ENCODE measurements at places on chromosomes 11 and 22. TPM values are rescaled to one million over a fixed set of nuclear protein-coding genes. Genes with fewer than 3 reads are reported as not detected.

- H3K36me3 ChIP-seq: no peaks in the 10 kb centered on the region
- H3K4me1 ChIP-seq: no peaks in the 10 kb centered on the region
- no peak overlapping the region for H3K4me3 ChIP-seq
- no peak for DNase-seq
These were observed 4.6 kb downstream of the SLN start for GRCh38 chr11:107707215-107707671.

DNA sequence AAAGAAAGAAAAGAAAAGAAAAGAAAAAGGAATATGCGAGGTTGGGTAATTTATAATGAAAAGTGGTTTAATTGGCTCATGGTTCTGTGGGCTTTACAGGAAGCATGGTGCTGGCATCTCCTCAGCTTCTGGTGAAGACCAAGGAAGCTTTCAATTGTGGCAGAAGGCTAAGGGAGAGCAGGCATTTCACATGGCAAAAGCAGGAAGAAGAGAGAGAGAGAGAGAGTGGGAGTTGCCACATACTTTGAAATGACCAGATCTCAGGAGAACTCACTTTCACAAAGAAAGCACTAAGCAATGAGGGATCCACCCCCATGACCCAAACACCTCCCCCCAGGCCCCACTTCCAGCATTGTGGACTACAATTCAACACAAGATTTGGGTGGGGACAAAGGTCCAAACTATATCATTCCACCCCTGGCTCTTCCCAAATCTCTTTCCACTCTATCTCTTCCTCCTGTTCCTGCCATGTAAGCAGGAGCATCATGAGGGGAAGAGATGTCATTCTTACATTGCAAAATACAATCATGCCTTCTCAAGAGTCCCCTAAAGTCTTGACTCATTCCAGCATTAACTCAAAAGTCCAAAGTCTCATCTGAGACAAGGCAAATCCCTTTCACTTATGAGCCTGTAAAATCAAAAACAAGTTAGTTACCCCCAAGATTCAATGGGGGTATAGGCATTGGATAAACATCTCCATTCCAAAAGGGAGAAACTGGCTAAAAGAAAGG is 38.9 kb downstream of the LINC01488 start:
- H3K4me1 ChIP-seq: no peaks in the 10 kb centered on the region
- H3K36me3 ChIP-seq: no peaks in the 10 kb centered on the region
- H3K27ac ChIP-seq: no peak overlapping the region
- no peak overlapping the region for H3K4me3 ChIP-seq
- no peaks in the 10 kb centered on the region for H3K27me3 ChIP-seq

- no peaks in the 10 kb centered on the region for H3K27me3 ChIP-seq
- no peaks in the 10 kb centered on the region for H3K4me1 ChIP-seq
- no peak for DNase-seq
- no peak overlapping the region for H3K4me3 ChIP-seq
- no peak overlapping the region for H3K27ac ChIP-seq
These were observed 88.5 kb downstream of the WNT7B start for GRCh38 chr22:45888221-45889092.

RABL2B gene
- 45.3 TPM for total RNA-seq

SLC5A4 gene
- not detected for total RNA-seq

- no peak for DNase-seq
- peaks cover 5% of the 10 kb centered on the region for H3K27me3 ChIP-seq
- no peaks in the 10 kb centered on the region for H3K36me3 ChIP-seq
- no peak overlapping the region for H3K27ac ChIP-seq
These were observed 114.2 kb downstream of the ME3 start for GRCh38 chr11:86558207-86558606.

TTC38 gene
- total RNA-seq: 7.1 TPM

MMP12 gene
- not detected for total RNA-seq

DNA sequence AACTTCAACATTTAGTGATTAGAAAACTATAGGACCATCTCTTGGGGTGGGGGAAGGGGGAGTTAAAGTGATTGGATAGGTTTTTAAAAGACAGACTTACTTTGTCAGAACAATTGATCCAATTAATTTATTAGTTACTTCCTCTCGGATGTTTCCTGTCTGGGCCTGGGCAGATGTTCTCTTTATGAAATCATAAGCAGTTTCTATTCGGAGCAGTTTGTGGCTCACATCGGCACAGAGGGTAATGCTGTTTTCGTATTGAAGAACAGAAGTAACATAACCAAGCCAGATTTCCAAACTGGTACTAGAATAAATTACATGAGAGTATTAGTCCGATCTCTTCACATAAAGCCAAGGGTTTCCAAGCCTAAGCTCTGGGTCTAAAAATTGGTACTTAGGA is 20.6 kb downstream of the PIWIL3 start:
- H3K4me3 ChIP-seq: no peak overlapping the region
- no peaks in the 10 kb centered on the region for H3K4me1 ChIP-seq
- no peak overlapping the region for H3K27ac ChIP-seq
- DNase-seq: no peak

ISX gene
- total RNA-seq: not detected

MS4A6A gene
- total RNA-seq: 1.3 TPM

MUC2 gene
- not detected for total RNA-seq

DNA sequence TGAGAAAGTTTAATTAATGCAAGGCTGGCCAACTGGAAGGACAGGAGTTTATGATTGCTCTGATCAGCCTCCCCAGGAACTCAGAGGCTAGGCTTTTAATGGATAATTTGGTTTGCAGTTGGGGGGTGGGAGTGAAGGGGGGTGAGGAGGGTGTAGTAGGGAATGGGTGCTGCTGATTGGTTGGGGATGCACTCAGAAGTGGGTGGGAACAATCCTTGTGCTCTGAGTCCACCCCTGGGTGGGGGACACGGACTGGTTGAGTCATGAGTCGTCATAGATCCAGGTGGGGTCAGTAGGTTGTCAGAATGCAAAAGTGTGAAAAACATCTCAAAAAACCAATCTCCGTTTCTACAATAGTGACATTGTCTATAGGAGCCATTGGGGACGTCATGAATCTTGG is 20.9 kb upstream of the CYB5R3 start:
- H3K27ac ChIP-seq: no peak overlapping the region
- peaks cover 3% of the 10 kb centered on the region for H3K4me1 ChIP-seq
- H3K4me3 ChIP-seq: no peak overlapping the region
- no peaks in the 10 kb centered on the region for H3K36me3 ChIP-seq
- DNase-seq: no peak

DNA sequence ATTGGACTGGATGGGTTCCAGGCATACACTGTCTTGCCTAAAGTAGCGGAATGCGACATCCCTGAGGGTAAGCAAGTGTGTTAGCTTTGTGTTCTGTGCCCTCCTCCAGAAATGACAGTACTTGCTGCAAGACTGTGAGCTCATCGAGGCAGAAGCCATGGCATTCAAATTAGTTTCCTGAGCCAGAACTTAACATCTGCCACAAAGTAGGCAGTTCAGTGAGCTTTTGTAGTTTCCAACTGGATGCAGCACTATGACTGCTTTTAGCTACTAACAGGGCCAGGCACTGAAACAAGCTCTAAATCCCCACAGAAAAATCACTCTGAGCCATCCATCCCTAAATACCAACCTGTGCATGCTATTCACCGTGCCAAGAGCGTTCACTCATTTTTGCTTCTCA is 1.2 kb upstream of the FAR1 start:
- DNase-seq: no peak
- H3K36me3 ChIP-seq: no peaks in the 10 kb centered on the region
- H3K4me3 ChIP-seq: peak overlapping the region; percentile 64
- H3K27me3 ChIP-seq: peaks cover 5% of the 10 kb centered on the region

PANX3 gene
- total RNA-seq: not detected

DNA sequence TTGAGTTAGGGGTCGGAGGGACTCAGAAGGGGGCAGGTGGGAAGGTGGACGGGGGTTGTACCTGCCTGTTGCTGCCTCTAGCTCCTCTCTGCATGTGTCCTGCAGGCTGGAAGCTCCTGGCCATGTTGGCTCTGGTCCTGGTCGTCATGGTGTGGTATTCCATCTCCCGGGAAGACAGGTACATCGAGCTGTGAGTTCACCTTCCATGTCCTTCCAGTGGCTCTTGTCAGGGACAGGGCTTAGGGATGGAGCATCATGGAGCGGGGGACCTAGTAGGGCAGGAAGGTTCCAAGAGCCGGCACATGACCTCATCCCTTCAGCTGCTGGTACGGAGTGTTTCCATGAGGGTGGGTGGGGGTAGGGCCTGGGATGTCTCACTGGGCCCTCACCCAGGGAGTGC is 50.9 kb downstream of the ST3GAL4 start:
- H3K27ac ChIP-seq: no peak overlapping the region
- H3K36me3 ChIP-seq: no peaks in the 10 kb centered on the region
- DNase-seq: no peak
- no peak overlapping the region for H3K4me3 ChIP-seq
- H3K27me3 ChIP-seq: no peaks in the 10 kb centered on the region

GRCh38 chr11:61834278-61835048 is 6.4 kb downstream of the FADS2 start:
- H3K36me3 ChIP-seq: no peaks in the 10 kb centered on the region
- peak; percentile 21 for DNase-seq
- H3K27ac ChIP-seq: peak overlapping the region; percentile 10
- peaks cover 13% of the 10 kb centered on the region for H3K4me1 ChIP-seq

DNA sequence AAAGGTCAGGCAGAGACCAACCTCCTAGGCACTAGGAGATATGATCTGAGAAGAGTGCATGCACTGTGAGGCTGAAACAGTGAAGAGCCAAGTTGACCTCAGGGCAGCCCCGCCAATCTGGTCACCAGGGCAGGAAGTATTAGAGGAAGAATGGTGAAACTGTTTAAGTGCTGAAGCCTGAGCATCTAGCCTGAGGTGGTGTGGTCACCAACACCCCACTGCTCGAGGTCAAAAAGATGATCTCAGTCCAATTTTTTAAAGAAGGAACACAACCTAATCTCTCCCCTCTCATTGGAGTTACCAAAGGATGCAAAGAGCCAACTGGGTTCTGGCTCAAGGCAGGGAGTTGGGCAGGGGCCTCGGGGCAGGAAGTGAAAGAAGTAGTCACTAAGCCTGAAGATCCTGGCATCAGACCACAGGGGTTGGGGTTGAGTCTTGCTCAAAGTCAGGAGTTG is 4.0 kb downstream of the APBB1 start:
- peak; percentile 53 for DNase-seq
- H3K27me3 ChIP-seq: no peaks in the 10 kb centered on the region
- peak overlapping the region; percentile 58 for H3K4me3 ChIP-seq
- H3K4me1 ChIP-seq: peaks cover 78% of the 10 kb centered on the region

DCUN1D5 gene
- 16.2 TPM for total RNA-seq

- no peak overlapping the region for H3K27ac ChIP-seq
- H3K4me3 ChIP-seq: no peak overlapping the region
- peaks cover 27% of the 10 kb centered on the region for H3K4me1 ChIP-seq
- no peaks in the 10 kb centered on the region for H3K27me3 ChIP-seq
- no peaks in the 10 kb centered on the region for H3K36me3 ChIP-seq
These were observed 30.9 kb downstream of the MICAL2 start for GRCh38 chr11:12141283-12141682.

DNA sequence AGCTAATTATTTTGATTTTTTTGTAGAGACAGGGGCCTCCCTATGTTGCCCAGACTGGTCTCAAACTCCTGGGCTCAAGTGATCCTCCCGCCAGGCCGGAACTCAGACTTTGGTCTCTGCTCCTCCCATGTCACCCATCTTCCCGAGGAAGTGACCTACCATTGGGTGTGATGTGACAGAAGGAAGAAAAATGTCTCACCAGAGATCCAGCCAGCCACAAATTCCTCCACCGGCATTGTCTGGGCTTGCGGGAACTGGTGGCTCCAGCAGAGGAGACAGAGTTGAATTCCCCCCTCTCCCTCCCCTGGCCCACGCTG is 772 bp downstream of the SLC25A45 start:
- peaks cover 59% of the 10 kb centered on the region for H3K4me1 ChIP-seq
- H3K27ac ChIP-seq: peak overlapping the region; percentile 97
- no peak for DNase-seq
- H3K27me3 ChIP-seq: no peaks in the 10 kb centered on the region

DNA sequence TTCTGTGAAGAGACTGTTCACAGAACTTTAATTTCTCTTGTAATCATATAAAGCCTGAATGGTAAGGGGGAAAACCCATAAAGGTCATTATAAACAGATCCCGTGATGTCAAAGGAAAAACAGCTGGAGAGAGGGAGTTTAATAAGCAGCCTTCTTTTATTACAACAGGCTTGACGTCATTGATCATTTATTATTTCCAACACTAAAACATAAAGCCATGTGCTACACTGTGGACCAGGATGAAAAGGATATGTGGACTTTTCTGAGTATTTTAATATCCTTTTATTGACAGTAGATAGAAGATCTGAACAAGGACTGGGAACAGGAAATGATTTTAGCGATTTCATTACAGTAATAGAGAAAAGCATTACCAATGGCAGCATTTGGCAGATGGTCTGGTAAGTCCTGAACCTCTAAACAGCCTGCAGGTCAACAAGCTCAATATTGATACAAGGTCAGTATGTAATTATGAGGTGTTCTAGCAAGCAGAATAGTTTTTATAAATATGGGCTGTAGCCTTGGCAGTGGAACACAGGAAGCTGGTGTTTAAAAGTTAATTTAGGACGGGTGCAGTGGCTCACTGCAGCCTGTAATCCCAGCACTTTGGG is 25.1 kb upstream of the TPH1 start:
- DNase-seq: no peak
- no peak overlapping the region for H3K27ac ChIP-seq
- no peaks in the 10 kb centered on the region for H3K27me3 ChIP-seq
- H3K4me3 ChIP-seq: no peak overlapping the region
- peaks cover 2% of the 10 kb centered on the region for H3K36me3 ChIP-seq

- no peaks in the 10 kb centered on the region for H3K4me1 ChIP-seq
- no peak overlapping the region for H3K27ac ChIP-seq
- H3K36me3 ChIP-seq: no peaks in the 10 kb centered on the region
- H3K27me3 ChIP-seq: no peaks in the 10 kb centered on the region
These were observed 49.3 kb upstream of the MPPED2 start for GRCh38 chr11:30635401-30635989.

- peaks cover 4% of the 10 kb centered on the region for H3K27me3 ChIP-seq
- no peak for DNase-seq
- H3K36me3 ChIP-seq: no peaks in the 10 kb centered on the region
These were observed 34.3 kb upstream of the MPPED1 start for GRCh38 chr22:43377548-43377895.

SERPIND1 gene
- total RNA-seq: not detected

DNA sequence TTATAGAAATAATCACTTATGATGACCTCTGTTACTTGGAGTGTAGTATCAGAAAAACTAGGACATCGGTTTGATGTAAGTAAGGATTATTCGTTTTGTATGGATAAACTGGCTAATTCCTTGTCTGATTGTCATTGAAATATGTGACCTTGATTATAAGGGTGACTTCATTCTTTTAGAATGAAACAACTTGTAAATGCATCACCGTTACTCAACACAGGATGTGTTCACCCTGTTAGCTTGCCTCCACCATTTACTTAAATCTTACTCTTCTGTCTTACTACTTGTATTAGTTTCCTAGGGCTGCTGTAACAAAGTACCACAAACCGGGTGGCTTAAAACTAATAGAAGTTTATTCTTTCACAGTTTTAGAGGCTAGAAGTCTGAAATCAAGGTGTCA is 7.9 kb downstream of the SFI1 start:
- H3K4me3 ChIP-seq: no peak overlapping the region
- H3K4me1 ChIP-seq: peaks cover 26% of the 10 kb centered on the region
- peaks cover 25% of the 10 kb centered on the region for H3K36me3 ChIP-seq
- no peak for DNase-seq

GRCh38 chr22:40504285-40505249 is 132.0 kb downstream of the MRTFA start:
- no peak overlapping the region for H3K4me3 ChIP-seq
- no peaks in the 10 kb centered on the region for H3K27me3 ChIP-seq
- DNase-seq: no peak
- H3K27ac ChIP-seq: no peak overlapping the region
- H3K36me3 ChIP-seq: no peaks in the 10 kb centered on the region
- H3K4me1 ChIP-seq: no peaks in the 10 kb centered on the region
